GM03348 (cell line): ENCODE measurements at places on chromosomes 16 and 17.

- no peak for DNase-seq
Observed at GRCh38 chr16:73252446-73252845, 204.5 kb upstream of the ZFHX3 start.

GRCh38 chr16:9053006-9053601 is 38.3 kb upstream of the HAPSTR1 start:
- peak; percentile 54 for DNase-seq

GRCh38 chr17:59186850-59187249 is 23.0 kb upstream of the SMG8 start:
- DNase-seq, result no peak

DNA sequence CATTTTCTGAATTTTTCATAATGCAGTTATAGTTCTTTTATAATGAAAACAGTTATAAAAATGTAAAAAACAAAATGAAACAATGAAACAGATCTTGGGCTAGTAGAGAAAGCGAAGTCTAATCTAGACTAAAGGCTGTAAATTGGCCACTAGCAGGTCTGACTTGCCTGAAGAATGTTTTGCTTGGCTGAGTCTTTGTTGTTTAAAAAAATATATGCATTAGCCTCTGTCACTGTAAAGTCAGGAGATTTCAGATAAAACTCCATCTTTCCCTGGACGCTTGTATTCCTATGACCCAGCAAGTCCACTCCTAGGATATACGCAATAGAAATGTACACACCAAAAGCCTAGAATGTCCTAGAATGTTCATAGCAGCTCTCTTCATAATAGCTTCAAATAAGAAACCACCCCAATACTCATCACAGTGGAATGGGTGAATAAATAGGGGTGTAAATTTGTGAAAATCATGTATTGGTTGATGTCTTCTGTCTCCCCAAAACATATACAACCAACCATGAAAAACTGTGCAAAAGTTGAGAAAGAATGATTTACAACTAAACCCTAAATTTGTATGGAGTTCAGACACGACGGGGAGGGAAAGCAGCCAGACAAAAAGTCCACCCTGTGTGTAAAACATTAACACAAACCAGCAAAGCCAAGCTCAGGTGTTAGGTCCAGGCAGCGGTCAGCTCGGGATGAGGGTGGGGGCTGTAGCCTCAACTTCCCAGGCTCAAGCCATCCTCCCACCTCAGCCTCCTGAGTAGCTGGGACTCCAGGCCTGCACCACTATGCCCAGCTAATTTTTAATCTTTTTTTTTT is 37.7 kb upstream of the MEAK7 start:
- no peak for DNase-seq

DNA sequence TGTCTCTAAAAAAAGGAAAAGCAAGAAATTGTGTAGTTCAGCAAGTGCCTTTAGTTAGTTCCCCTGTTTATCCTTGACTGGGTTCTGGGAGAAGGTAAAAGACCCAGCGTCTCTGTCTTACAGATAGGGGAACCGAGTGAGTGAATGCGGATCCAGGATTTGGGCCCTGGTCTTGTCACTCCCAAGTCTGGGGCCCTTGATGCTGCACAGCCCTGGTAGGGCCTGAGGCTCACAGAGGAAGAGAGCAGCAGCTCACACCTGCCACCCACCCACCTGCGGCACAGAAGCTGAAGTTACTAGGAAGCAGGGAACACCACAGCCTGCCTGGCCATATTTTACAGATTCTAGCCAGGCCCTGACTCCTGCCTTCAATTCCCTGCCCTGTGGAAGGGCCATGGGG is 22.2 kb downstream of the LASP1 start:
- no peak for DNase-seq

DNA sequence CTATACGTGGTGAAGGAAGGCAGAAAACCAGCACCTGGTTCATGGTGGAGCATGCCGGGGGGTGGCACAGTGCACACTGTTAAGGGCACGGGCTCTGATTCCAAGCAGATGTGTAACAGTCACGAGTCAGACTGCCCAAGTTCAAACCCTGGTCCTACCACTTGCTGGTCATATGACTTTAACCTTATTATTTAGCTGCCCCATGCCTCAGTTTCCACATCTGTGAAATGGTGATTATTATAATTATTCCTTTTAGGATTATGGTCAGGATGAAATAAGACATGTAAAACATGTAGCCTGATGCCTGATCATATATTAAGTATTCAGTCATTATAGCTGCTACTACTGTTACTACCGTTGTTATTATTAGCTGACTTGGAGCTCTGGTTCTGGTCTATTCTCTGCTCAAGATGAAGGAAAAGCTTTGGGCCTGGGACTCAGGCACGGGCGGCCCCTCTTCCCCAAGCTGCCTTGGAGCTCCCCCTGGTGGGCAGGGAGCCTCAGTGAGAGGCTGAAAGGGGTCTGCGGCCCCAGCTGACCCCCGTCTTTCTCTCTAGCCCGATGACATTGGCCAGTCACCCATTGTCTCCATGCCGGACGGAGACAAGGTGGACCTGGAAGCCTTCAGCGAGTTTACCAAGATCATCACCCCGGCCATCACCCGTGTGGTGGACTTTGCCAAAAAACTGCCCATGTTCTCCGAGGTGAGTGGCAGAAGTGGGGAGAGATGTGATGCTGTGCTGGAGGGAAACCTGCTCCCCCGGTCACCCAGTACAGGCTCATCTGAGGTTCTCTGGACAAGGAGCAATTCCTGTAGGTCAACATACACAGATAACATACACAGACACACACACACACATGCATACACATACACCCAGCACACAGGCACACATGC is 14.0 kb downstream of the NR1D1 start:
- DNase-seq, result peak; percentile 78

- no peak for DNase-seq
Observed at GRCh38 chr17:75326226-75326848, 37.1 kb upstream of the SLC25A19 start.

DNA sequence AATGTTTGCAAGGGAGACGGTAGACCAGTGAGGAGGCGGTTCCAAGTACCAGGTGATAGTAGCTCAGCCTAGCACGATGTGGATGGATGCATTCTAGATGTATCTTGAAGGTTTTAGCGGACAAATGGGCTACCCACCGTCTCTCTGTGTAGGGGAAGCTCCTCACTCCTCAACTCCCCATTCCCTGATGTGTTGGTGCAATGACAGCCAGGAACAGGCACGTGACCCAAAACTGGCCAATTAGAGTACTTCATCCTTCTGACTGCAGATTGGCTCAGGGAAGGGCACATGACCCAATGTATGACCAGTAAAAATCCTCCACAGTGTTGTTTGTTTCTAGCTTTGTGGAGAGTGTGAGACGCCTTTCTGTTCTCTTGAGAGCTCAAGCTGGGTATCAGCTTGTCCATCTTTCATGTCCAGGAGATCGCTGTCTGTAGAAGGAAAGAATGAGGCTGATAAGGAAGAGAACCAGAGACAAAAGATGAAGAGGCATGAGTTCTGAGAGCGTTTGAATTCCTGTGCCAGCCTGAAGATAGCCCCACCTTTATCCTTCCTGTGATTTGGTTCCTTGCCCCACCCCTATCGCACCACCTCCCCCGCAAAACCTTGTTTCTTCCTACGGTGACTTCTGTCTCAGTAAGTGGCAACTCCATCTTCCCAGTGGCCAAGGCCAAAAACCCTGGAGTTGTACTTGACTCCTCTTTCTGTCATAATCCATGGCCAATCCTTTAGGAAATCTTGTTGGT is 2.3 kb upstream of the BORCS6 start:
- peak; percentile 60 for DNase-seq

- peak; percentile 42 for DNase-seq
Observed at GRCh38 chr17:58232707-58233156, 5.7 kb upstream of the LPO start.

DNA sequence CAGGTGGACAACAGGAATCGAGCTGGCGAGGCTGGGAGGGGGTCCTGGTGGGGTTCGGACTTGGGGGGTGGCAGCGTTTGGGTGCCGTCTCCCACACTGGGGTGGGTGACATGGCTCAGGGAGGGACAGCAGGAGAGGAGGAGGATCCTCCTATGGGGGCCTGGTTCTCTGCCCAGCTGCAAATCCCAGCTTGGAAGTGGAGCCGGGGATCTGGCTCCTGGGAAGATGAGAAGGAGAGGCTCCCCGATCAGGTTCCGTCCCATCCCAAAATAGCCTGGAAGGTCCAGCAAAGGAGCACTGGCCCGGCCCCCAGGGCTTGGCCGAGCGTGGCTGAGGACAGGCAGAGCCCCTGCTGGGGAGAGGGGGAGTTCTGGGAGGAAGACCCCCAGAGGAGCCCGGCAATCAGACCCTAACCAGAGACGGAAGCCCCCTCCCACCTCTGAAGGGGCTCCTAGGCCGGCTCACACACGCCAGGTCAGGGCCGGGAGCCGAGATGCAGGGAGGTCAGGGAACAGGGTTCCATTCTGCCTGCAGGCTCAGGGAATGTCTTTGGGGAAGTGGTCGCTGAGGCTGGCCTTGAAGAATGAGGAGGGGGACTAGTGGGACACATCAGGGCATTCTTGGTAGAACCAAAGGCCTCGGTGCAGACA is 143.7 kb downstream of the ENGASE start:
- no peak for DNase-seq

GRCh38 chr17:39738983-39739884 is 1.5 kb downstream of the GRB7 start:
- peak; percentile 77 for DNase-seq

GRCh38 chr17:69401251-69401650 is 13.2 kb upstream of the MAP2K6 start:
- DNase-seq, result no peak

DNA sequence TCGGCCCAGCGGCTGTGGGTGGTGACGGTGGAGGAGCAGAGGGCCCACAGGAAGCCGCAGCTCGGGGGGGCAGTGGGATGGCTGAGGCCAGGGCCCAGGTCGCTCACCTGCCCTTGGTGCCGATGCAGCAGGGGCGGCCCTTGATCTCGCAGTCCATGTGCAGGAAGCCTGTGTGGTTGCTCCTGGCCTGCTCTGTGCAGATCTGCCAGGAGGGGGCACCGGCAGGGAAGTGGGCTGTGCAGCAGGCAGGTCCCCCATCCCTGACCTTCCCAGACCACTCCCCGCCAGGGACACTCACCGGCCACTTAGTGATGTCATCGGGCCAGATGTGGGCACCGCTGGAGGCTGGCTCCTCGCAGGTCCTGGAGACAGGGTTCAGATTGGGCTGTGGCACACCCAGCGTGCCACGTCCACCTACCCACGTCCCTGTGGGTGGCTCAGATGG is 6.2 kb downstream of the AANAT start:
- peak; percentile 42 for DNase-seq

DNA sequence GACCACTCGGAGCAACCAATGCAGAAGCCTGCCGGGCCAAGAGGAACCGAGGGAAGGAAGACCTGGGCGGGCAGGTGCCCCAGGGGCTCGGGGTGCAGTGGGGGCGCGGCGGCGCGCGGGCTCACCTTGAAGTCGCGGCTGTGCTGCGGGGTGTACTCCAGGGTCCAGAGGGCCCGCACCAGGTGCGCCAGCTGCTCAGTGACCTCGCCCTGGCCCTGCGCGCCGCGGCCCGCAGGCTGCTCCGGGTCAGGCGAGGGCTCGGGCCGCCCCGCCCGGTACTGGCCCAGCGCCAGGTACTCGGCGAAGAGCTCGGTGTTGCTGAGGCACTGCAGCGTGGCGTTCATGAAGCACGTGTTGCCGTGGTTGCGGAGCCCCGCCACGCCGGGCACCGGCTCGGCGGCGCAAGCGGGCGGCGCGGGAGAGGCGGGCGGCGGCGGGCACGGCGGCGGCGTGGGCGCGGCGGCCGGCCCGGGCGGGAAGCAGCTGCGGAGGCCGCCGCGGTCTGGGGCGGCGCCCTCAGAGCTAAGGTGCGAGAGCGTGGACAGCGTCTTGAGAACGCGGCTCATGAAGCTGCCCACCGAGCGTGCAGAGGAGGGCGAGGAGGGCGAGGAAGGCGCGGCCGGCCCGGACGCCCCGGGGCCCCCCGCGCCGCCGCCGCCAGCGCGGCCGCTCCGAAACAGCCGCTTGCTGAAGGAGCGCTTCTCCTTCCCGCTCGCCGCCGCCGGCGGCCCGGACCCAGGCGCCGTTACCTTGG is 562 bp downstream of the USP31 start:
- DNase-seq, result peak; percentile 76

- DNase-seq, result no peak
Observed at GRCh38 chr16:51440131-51440889, 289.2 kb upstream of the SALL1 start.

DNA sequence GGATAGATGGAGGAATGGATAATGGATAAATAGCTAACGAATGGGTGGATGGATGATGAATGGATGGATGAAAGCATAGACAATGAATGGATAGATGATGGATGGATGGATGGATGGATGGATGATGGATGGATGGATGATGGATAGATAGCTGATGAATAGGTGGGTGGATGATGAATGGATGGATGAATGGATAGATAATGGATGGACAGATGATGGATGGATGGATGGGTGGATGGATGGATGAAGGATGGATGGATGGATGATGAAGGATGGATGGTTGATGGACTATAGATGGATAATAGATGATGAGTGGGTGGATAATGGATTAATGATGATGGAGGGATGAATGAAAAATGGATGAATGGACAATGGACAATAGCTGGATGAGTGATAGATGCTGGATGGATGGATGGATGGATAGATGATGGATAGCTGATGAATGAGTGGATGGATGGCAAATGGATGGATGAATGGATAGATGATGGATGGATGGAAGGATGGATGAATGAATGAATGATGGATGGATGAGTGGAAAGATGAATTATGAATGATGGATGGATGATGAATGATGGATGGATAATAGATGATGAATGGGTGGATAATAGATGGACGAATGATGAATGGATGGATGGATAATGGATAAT is 239.8 kb downstream of the KATNIP start:
- DNase-seq, result no peak

GRCh38 chr17:79997011-79997660 is 38.5 kb downstream of the TBC1D16 start:
- no peak for DNase-seq

- peak; percentile 91 for DNase-seq
Observed at GRCh38 chr17:1779571-1780131, 17.8 kb downstream of the SERPINF1 start.

- no peak for DNase-seq
Observed at GRCh38 chr17:19292377-19292711, 55.2 kb downstream of the EPN2 start.

DNA sequence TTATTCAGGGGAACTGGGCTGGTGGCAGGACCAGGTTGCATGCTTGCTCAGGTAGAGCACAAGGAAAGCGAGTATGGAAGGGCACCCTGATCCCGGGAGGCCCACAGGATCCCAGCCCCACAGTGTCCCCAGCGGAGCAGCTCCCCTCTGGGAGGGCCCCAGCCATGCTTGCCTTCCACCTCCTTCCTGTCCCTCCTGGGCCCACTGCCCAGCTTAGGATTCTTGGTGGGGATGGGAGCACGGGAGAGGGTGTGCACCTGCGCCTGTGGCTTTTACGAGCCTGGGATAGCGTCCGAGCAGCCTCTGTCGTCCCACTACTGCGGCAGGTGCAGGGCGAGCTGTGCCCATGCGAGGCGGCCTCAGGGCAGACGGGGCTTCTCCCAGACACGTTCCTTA is 114.5 kb downstream of the BANP start:
- DNase-seq, result no peak
